ENCODE measurements at places on chromosomes 12 and 14.

- DNase-seq = no peak
Observed at GRCh38 chr12:104340177-104340576, 36.6 kb downstream of the EID3 start.

GRCh38 chr14:33938131-33938949 is 12.5 kb downstream of the EGLN3 start:
- peak; percentile 67 for DNase-seq

- DNase-seq = no peak
Observed at GRCh38 chr12:130919086-130919485, 34.6 kb upstream of the ADGRD1 start.

- no peak for DNase-seq
Observed at GRCh38 chr12:109738878-109739665, 25.4 kb downstream of the FAM222A start.

- DNase-seq = no peak
Observed at GRCh38 chr14:31992011-31992447, 85.1 kb upstream of the ARHGAP5 start.

- DNase-seq = no peak
Observed at GRCh38 chr12:92136965-92137721, 8.5 kb downstream of the BTG1 start.

DNA sequence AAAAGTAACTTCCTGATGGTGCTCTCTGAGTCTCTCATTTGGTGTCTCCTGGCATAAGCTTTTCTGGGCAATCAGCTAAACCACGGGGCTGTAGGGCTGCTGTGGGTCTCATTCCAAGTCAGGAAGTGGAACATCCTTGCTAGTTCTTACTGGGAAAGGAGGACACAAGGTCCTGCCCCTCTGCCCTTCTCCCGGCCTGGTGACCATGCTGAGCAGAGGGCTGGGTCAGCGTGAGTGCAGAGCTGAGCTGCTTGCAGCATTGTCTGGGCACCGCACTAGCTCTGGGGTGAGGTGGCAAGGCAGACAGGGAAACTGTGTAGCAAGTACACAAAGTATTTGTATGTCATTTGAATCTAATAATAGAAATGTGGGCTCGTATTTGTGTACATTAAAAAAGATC is 45.0 kb upstream of the ASPG start:
- DNase-seq = no peak

DNA sequence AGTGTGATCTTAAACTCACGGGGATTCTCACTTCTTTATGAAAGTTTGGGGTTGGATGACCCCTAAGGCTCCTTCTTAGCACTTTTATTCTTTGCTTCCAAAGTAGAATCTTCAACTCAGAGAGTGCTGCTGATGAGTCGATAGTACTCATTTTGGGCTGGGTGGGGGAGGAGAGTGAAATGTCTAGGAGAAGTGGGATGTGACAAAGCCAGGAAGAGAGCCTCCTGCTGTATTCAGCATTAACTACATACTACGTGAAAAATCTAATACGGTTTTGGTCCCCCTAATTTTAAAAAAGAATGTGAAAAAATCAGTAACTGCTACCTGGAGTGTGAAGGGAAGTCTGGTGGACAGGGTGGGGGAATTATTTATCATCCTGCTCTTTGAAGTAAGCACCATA is 148.3 kb downstream of the SAMD4A start:
- no peak for DNase-seq

DNA sequence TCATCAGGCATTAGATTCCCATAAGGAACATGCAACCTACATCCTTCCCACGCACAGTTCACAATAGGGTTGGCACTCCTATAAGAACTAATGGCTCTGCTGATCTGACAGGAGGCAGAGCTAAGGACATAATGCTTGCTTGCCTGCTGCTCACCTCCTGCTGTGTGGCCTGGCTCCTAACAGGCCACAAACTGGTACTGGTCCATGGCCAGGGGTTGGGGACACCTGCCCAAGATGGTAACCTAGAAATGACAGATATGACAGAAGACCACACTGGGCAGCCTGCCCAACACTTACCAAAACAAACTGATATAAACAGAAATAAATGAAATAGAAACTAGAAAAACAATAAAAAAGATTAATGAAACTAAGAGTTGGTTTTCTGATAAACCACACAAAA is 325.6 kb downstream of the SEC23A start:
- DNase-seq = no peak

DNA sequence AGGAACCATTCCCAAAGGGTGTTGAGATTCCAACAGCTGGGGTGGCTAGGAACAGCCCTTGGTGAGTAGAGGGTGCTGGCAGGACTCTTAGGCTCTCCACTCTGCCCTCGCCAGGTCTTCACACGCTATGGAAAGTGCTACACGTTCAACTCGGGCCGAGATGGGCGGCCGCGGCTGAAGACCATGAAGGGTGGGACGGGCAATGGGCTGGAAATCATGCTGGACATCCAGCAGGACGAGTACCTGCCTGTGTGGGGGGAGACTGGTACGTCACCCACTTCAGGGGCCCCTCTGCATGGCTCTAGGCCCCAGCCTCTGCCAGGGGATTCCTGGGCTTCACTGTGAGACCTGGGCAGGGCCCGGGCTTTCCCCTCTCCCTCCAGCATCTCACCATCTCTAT is 8.0 kb upstream of the SMARCD1 start:
- no peak for DNase-seq

DNA sequence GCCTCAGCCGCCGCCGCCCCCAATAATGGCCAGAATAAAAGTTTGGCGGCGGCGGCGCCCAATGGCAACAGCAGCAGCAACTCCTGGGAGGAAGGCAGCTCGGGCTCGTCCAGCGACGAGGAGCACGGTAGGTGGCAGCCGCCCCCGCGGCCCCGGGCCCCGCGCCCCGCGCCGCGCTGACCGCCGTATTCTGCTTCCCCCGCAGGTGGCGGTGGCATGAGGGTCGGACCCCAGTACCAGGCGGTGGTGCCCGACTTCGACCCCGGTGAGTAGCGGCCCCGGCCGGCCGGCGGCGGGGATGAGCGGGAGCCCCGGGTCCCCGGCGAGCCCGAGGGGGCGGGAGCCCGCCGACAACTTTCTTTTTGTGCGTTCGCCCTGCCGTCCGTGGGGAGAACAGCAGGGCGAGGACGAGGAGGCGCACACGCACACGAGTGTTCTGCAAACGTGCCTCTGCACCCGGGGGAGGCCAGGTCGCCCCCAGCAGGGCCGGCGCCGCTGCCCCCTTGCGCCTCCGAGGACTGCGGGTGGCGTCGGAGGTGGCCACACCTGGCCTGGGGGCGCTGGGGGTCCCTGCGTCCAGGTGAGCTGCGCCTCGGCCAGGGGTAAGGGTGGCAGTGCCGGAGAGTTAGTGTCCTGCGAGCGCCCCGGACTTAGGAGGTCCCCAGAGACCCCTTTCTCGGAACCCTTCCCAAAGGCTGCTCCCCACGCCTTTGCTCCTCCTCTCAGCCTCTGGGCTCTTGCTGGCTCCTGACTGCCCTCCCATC is 794 bp downstream of the RCOR1 start:
- DNase-seq = peak; percentile 31

DNA sequence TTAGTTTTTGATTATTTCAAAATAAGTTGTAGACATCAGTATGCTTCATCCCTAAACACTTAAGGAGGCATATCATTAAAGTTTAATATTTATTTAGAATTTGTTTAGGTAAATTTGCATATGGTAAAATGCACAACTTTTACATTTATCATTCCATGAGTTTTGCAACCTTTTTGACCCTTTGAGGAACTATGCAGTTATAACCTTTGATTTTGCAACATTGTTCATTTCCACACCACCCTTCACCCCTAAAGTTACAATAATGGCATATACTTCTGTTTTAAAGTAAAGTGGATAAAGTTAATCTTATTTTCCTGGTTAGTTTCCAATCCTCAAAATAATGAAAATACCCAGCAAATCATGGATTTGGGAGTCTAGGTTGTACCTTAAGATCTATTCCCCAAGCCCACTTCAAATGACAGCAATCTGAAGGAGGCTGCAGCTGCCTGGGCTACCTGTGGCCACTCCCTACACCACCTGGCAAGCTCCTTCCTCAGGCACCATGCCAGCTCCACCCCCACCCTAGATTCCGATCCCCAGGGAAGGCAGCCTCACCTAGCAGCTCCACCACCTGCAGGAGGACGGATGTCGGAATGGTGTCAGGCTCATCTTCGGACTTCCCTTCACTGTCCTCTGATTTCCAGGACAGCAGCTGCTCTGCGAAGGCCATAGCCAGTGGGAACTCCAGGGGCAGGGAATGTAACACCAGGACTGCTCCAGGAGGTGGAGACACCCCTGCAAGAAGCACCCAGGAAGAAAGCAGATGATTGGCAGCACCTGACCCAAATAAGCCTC is 65.1 kb downstream of the TRAFD1 start:
- no peak for DNase-seq

DNA sequence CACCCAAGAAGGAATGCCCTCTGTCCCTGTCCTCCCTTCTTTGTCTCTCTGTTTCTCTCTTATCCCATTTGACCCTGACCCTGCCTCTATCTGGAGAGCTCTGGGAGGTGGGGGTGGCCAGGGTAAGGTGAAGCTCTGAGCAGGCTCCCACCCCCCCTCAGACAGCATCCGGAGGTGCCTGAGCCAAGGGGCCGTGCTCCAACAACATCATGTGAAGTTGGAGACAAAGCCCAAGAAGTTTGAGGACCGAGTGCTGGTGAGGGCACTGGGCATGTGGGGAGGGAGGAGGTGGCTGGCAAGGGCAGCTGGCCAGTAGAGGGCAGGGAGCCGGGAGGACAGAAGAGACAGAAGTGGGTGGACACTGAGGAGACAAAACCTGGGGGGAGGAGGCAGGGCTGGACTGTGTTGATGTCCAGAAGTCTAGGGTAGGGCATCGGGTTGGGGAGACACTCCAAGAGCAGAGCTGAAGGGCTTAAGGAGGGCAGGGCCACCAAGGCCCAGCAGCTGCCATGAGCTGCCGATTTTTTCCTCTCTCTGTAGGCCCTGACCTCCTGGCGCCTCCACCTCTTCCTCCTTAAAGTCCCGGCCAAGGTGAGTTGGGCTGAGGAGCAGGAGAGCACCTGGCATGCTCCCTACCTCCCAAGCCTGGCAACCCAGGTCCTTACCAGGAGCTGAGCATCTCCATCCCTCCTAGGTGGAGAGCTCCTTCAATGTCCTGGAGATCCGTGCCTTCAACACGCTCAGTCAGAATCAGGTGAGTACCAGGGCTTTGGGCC is 1.9 kb downstream of the CARMIL3 start:
- DNase-seq = no peak

GRCh38 chr12:127260999-127261398 is 1006.0 kb upstream of the TMEM132C start:
- no peak for DNase-seq

DNA sequence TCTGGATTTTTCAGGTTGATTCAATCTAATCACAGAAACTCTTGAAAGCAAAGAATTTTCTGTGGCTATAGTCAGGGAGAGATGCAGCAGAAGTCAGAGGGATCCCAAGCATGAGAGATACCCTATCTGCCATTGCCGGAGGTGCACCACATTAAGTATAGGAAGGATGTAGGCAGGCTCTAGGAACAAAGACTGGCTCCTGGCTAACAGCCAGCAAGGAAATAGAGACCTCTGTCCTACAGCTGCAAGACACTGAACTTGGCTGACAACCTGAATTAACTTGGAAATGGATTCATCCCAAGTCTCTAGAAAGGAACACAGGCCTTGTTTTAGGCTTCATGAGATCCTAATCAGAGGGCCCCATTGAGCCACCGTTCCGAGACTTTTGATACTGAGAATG is 364.9 kb upstream of the FLRT2 start:
- no peak for DNase-seq

GRCh38 chr12:103929784-103930033 is 501 bp upstream of the HSP90B1 start:
- no peak for DNase-seq

- DNase-seq = peak; percentile 65
Observed at GRCh38 chr12:56628671-56629458, 1.3 kb downstream of the BAZ2A start.

DNA sequence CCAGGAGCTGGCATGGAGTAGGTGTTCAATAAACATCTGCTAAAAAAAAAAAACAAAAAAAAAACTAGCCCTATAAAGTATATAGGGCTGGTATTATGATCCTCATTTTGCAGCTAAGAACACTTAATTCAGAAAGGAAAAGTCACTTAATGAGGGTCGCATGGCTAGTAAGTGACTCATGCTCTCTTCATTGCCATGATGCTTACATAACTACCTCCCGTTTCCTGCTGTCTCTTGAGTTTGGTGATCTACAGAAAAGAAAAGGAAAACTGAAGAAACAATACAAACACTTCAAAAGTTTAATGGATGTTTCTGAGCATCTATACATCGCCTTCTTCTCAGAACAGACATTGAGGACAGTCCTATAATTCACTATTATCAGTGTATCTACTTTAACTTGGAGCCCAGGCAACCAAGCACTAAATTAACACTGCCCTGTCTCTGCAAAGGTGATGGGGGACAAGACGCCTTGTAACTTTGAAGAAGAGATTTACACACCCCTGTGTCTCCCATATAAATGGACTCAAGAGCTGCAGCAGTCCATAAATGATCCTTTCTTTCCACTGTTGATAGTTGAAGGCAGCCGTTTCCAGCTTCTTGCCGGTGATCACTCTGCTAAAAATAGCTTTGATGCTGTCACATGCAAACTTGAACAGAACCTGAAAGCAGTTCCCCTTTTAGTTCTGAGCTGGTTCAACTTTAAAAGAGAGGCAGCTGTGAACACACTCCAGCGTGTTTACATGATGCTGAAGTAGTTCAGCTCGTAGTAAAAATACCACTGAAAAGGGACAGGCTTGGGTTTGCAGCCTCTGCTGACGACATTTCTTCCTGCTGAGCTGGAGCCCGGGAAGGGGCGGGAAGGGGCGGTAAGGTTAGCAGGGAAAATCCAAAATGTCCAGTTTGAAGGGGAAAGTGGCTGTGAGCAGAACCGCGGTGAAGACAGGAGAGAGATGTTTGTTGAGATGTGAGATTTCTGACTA is 113.3 kb downstream of the FOXN3 start:
- peak; percentile 63 for DNase-seq

GRCh38 chr12:19068137-19068536 is 61.4 kb upstream of the PLEKHA5 start:
- no peak for DNase-seq

GRCh38 chr12:117966511-117966910 is 2.3 kb downstream of the KSR2 start:
- no peak for DNase-seq

- DNase-seq = no peak
Observed at GRCh38 chr12:66066929-66067523, 63.5 kb downstream of the LLPH start.

GRCh38 chr14:76022991-76023390 is 37.4 kb downstream of the IFT43 start:
- DNase-seq = no peak

DNA sequence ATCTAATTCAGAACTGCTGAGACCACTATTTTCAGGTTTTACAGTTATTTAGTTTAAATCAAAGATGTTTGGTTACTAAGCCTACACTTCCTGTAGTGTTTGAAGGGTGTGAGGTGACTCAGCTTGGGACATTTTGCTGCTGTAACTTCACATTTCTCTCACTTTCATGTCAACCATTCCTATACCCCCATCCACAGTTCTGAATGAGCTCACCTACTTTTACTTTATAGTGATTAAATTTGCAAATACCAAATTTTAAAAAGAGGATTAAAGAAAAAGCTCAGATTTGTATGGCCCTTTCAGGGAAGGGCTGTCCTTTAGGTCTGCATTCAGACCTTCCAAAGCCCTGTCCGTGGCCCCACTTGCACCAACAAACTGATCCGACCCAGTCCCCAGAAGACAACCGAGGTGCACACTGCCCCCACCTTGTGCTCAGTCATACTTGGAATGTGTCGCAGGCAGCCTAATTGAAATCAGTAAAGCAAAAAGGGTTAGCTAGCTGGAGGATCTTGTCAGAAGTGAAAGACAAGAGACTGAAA is 174.4 kb downstream of the MON2 start:
- DNase-seq = no peak

- DNase-seq = no peak
Observed at GRCh38 chr14:59582845-59583509, 6.4 kb upstream of the CCDC175 start.

GRCh38 chr14:70887207-70887681 is 20.0 kb upstream of the PCNX1 start:
- DNase-seq = no peak

Measured in Ammon's horn (tissue), 1 donor.